NCI-H510A treated with DMSO at 0.1 percent for 48 hours (cell line): ENCODE measurements at places on chromosomes 11 and 22.

- no peak for DNase-seq
Observed at GRCh38 chr11:7591987-7592386, 78.2 kb downstream of the PPFIBP2 start.

DNA sequence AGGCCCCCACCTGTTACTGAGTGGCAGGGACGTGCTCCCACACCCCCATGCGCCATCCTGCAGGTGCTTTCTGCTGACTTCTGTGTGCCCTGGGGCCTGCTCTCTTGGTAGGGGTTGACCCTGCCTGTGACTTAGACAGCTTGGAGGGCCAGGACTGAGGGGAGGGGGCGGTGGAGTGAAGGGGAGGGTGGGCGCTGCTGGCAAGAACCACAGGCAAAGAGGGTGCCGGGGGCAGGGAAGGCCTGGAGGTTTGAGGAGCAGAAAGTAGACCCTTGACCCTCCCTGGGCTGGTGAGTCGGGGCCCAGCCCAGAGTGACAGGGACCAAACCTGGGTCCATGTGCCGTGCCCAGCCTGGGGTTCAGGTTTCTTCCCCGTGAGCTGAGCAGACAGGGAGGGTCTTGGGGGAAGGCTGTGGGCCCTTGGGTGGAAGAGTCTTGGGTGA lies 17.8 kb downstream of the KCNQ1 start:
- DNase-seq, result no peak

- no peak for DNase-seq
Observed at GRCh38 chr22:44309137-44309536, 3.6 kb downstream of the SHISAL1 start.

DNA sequence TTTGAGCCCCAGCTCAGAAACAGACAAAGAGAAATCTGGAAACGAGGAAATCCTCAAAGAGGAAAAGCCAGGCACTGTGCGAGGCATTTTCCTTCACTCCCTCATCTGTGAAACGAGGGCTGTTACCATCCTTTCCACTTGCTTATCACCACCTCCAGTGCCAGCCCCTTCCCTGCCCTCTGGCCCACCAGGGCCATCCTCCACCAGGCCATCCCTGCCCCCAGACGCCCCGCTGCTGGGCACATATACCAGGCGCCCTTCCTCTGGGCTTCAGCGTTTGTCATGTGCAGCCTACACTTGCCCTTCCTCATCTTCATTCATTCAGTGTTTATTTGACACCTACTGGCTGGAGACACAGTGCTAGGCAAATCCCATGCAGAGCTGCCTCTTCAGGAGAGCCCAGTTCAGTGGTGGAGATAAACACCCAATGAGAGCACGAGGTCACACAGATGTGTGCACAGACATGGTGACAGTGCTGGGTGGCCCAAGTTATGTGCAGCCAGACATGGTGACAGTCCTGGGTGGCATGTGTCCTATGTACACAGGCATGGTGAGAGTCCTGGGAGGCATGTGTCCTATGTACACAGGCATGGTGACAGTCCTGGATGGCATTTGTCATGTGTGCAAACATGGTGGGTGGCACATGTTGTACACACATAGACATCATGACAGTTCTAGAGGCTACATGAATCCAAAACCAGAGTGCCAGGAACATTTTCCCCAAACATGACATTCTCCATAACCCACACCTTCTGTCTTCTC lies 9.7 kb downstream of the SPTBN2 start:
- DNase-seq, result peak; percentile 29

DNA sequence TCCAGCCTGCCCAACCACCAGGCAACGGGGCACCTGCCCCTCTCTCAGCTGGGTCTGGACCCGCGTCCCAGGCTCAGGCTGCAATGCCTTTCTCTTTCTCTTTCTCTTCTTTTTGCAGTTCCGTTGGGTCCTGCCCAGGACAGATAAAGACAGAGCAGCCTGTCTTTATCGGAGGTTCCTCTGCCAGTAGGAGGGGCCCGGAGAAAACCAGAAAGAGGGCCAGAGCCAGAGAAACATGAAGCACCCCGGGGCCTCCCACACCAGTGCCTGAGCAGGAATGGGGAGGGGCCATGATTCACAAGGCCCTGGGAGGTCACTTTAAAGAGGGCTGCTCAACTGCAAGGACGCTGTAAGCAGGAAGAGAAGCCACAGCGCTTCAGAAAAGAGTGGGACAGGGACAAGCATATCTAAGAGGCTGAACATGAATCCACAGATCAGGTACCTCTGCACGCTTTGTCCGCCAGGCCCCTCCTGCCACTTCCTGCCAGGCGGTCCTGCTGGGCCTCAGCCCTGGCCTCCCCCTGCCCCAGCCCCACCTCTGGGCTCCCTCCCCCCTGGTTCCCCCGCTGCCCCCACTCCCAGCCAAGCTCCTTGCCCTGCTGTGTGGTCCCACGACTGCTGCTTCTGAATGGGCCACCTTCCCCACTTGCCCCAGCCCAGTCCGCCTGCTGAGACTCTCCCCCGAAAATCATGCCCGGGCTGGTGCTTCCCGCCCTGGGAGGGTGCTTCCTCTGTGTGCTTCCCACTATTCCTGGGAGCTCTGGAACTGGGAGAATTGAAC lies at the start of gene APOBEC3C:
Gene APOBEC3C, plus strand, starts transcription at position 316 of the 781 bp plus-strand sequence. Its CDS starts 106 bp downstream, at position 422.
- DNase-seq, result peak; percentile 54

GRCh38 chr11:125162743-125163142 lies 1.8 kb upstream of the PKNOX2 start:
- no peak for DNase-seq

DNA sequence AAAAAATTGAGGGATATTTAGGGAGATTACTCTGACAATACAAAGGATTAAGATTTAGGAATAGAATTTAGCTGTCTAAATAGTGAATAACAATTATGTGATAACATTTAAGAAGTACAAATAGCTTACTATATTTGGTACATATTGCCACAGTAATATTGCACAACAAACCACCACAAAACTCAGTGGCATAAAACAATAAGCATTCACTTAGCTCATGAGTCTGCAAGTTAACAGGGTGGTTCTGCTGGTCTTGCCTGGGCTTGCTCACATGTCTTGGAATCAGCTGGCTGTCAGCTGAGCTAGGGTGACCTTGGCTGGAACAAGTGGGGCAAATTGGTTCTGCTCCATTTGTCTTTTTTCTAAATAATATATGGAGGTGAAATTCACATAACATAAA lies 115.1 kb downstream of the DCDC1 start:
- DNase-seq, result no peak
